ENCODE measurements at places on chromosomes 5 and 9. TPM values are rescaled to one million over a fixed set of nuclear protein-coding genes. Genes with fewer than 3 reads are reported as not detected.

MCTP1 gene
- 3.4 TPM for total RNA-seq

DNA sequence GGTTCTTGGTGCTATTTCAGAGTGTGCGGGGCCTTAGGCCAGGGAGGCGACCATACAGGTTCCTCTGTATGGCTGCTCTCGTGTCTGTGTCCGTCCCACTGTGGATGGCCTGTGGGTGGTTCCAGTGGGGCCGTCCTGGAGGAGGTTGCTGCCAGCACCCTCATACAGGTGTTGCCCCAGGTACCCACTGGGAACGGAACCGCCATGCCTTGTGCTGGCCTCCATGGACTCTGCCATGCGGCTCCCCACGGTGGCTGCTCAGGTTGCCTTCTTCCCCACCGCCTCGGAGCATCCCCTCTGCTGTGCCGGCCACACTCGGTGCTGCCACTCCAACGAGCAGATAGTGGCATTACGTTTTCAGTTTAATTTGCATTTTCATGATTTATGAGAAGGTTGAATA lies 129.3 kb upstream of the CACNA1B start:
- H3K4me3 ChIP-seq, result no peak overlapping the region
- H3K4me1 ChIP-seq, result peaks cover 4% of the 10 kb centered on the region
- H3K36me3 ChIP-seq, result peaks cover 24% of the 10 kb centered on the region
- H3K27ac ChIP-seq, result no peak overlapping the region

CDC20B gene
- not detected for total RNA-seq

- H3K36me3 ChIP-seq, result no peaks in the 10 kb centered on the region
- no peak overlapping the region for H3K4me3 ChIP-seq
Measured at GRCh38 chr5:133410335-133410828, 202.0 kb downstream of the FSTL4 start.

PLAC8L1 gene
- 0.92 TPM for total RNA-seq

CA9 gene
- 1.3 TPM for total RNA-seq

- DNase-seq, result no peak
- no peaks in the 10 kb centered on the region for H3K27me3 ChIP-seq
- H3K4me1 ChIP-seq, result no peaks in the 10 kb centered on the region
- H3K4me3 ChIP-seq, result no peak overlapping the region
- no peak overlapping the region for H3K27ac ChIP-seq
Measured at GRCh38 chr5:74384851-74385250, 255.7 kb downstream of the ENC1 start.

GRCh38 chr5:37869216-37869615 lies 29.4 kb upstream of the GDNF start:
- DNase-seq, result no peak
- H3K4me3 ChIP-seq, result no peak overlapping the region
- H3K27me3 ChIP-seq, result no peaks in the 10 kb centered on the region
- H3K4me1 ChIP-seq, result no peaks in the 10 kb centered on the region
- H3K27ac ChIP-seq, result no peak overlapping the region
- no peaks in the 10 kb centered on the region for H3K36me3 ChIP-seq
